ENCODE measurements at places on chromosomes 5 and 9. TPM values are rescaled to one million over a fixed set of nuclear protein-coding genes. Genes with fewer than 3 reads are reported as not detected.

Gene IL3
- not detected for total RNA-seq

Gene NXNL2
- 4.1 TPM for total RNA-seq

Gene OR1Q1
- not detected for total RNA-seq

Gene ITGA1
- 2.6 TPM for total RNA-seq

Gene CCL19
- total RNA-seq = not detected

Gene KCNV2
- total RNA-seq = 1.4 TPM

Gene ENG
- 1.4 TPM for total RNA-seq

Gene NTNG2
- total RNA-seq = 2.3 TPM

Gene PTPN3
- total RNA-seq = 0.62 TPM

Gene MCCC2
- 60.7 TPM for total RNA-seq

Gene FCN2
- not detected for total RNA-seq

Gene GKAP1
- 4.8 TPM for total RNA-seq

Gene PDZD2
- total RNA-seq = 3.6 TPM

Gene POLE3
- 61.6 TPM for total RNA-seq

Gene S100Z
- 1.6 TPM for total RNA-seq

Measured in H7 (cell line).